AG08395 (cell line): ENCODE measurements at places on chromosomes 3 and 15.

- DNase-seq = no peak
Observed at GRCh38 chr3:36451816-36452215, 71.5 kb downstream of the STAC start.

DNA sequence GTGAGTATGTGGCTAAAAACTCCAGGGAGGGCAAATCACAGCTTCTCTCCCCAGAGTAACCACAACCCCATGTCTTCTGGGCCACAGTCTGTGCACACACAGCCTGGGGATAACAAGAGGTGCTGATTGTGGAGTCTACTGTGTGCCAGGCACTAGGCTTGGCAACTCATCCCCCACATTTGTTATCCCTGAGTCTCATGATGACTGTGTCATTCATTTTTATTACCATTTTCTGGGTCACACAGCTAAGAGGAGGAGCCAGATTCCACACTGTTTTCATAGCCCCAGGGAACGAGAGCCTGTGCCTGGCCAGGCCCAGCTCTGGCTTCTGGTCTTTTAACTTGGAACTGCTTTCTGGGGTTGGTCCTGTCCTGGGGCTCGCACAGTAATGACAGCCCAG lies 34.5 kb downstream of the ESYT3 start:
- DNase-seq = peak; percentile 58

DNA sequence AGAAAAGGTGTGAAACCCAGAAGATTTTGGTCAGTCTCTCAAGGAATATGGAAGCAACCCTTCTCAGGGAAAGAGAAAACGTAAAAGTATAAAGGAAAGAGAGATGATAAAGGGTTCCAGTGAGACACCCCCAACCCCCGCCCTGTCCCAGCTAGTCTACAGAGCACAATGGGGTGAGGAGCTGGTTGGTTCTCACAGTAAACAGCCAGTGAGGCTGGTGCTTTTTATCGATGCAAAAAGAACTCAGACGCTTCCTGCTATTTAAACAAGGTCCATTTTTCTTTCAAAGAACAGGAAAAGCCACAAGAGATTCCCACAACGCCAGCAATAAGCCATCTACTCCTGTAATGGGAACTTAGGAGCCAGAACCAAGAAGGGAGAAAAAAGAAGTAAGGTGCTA lies 65.9 kb downstream of the CHAC1 start:
- no peak for DNase-seq

DNA sequence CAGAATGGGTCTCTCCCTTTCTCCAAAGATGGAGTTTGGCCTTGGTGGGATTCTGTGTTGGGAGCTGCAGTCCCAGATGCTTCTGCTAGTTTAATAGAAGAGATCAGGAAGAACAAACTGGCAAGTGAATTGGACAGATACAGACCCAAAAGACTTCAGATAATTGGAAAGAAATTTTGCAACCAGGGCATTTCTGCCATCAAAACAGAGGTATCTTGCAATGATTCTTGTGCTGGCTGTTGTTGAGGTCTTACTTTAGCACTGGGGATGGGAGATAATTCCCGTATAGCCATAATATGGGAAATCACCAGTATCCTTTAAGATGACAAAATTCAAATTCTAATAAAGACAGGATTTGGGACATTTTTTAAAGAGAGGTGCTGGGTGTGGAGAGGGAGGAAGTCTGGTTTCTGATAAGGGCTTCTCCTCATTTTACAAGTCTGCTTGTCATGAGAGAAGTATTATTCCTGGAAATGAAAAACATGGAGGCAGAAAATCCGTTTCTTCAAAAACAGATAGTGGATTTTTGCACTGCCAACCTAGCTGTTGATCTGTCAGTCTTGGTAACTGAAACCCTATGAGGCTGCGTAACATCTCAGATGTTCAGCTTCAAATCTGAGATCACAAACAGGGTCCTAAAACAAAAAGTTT lies 40.1 kb downstream of the FNDC3B start:
- DNase-seq = no peak

DNA sequence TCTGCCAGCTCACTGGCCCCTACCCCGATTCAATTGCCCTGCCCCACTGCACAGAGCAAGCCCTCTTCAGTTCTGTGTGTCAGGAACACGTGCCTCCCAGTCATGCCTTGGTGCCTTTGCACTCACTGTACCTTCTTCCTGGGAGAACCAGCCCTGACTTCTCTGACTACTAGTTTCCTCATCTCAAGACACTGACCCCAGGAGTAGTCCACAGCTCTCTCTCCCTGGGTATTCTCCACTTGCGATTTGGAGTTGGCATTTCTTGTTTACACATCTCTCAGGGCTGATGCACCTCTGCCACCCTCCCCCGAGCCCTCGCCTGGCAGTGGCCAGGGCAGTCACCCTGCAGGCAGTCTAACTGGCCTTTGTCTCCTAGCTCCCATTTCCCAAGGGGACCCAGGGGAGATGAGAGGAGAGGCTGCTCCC lies 5.7 kb downstream of the CISH start:
- no peak for DNase-seq

GRCh38 chr15:80466543-80466942 lies 62.4 kb downstream of the ARNT2 start:
- DNase-seq = no peak

DNA sequence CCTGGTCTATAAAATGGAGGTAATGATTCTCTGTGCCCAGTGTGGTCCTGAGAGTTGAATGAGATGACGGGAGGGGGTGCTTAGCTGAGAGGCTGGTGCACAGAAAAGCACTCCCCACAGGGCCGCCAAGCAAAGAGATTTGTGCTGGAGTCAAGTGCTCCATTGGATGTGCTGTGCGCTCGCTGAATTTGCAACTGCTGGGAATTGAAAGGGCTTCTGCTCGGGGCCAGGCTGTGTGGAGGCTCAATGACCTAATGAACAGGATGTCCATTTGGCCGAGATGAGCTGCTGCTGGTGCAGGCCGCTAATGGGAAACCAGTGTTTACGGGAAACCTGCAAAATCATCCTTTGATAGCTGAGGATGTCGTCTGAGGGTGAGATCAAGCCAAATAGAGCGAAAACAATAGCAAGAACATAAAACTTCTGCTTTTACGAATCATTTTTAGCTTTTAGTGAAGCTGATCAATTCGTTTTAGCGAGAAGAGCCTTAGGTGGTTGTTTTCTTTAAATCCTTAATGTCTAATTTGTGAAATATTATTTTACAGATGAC lies 211.7 kb downstream of the GABRG3 start:
- DNase-seq = no peak

GRCh38 chr3:50380405-50381085 lies 21.2 kb upstream of the TMEM115 start:
- DNase-seq = no peak

GRCh38 chr15:48515500-48515899 lies 130.0 kb downstream of the FBN1 start:
- no peak for DNase-seq

- no peak for DNase-seq
Observed at GRCh38 chr3:178676942-178677790, 140.9 kb downstream of the KCNMB2 start.

- no peak for DNase-seq
Observed at GRCh38 chr3:40465111-40465407, 7.9 kb downstream of the RPL14 start.

GRCh38 chr3:55244247-55244646 lies 242.9 kb downstream of the WNT5A start:
- DNase-seq = no peak

GRCh38 chr3:194996746-194997145 lies 274.2 kb downstream of the XXYLT1 start:
- DNase-seq = no peak

- DNase-seq = no peak
Observed at GRCh38 chr15:85593809-85594445, 200.8 kb downstream of the KLHL25 start.

- peak; percentile 47 for DNase-seq
Observed at GRCh38 chr3:55486101-55486856, 827 bp downstream of the WNT5A start.

GRCh38 chr3:37795431-37796061 lies 66.1 kb upstream of the CTDSPL start:
- DNase-seq = no peak

GRCh38 chr3:61944726-61945125 lies 383.4 kb downstream of the PTPRG start:
- no peak for DNase-seq

DNA sequence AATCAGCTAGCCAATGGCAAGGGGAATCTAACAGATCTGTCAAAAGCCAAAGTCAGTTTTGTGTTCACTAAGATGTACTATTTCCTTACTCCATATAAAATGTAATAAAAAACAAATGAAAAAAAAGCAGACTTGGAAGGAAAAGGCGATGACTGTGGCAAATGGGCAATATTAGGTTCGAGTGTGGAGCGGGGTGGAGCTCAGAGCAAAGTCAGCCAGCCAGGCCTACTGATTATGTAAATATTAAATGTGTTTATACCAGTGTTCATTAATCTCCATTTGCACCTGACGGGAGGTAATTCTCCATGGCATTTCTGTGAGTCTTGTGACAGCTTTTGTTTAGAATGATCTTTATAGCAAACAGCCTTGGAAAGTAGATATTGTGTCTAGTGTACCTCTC lies 96.2 kb upstream of the KCNMB2 start:
- no peak for DNase-seq

DNA sequence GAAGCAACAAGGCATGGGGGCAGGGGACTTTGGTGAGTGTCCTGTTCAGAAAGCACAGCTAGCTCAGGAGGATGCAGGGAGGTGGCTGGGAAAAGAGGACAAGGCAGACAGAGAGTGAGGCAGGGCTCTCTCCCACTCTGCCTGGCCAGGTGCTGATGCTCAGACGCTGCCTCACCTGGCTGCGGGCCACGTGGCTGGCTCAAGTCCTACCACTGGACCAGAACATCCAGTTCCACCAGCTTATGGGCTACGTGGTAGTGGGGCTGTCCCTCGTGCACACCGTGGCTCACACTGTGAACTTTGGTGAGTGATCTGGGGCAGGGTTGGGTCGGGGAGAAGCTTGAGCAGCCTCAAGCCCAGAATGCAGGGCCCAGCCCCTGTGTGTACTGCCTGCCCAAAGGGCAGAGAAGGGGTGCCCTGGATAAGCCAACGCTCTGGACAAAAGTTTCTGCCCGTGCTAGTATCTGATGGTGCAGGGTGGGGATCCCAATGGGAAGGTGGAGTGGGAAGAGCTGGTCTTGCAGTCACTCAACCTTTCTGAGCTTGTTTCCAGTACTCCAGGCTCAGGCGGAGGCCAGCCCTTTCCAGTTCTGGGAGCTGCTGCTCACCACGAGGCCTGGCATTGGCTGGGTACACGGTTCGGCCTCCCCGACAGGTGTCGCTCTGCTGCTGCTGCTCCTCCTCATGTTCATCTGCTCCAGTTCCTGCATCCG lies 20.9 kb downstream of the NOX5 start:
- no peak for DNase-seq

DNA sequence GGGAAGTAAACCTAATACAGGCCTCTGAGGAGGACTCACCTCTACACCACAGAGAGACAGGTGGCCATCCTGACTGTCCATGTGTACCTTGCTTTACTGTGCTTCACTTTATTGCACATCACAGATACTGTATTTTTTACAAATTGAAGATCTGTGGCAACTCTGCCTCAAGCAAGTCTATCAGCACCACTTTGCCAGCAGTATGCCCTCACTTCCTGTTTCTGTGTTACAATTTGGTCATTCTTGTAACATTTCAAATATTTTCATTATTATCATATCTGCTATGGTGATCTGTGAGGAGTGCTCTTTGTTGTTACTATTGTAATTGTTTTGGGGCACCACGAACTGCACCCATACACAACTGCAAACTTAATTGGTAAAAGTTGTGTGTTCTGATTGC lies 78.0 kb downstream of the BBX start:
- no peak for DNase-seq

GRCh38 chr3:64388886-64389285 lies 163.6 kb upstream of the PRICKLE2 start:
- DNase-seq = no peak

DNA sequence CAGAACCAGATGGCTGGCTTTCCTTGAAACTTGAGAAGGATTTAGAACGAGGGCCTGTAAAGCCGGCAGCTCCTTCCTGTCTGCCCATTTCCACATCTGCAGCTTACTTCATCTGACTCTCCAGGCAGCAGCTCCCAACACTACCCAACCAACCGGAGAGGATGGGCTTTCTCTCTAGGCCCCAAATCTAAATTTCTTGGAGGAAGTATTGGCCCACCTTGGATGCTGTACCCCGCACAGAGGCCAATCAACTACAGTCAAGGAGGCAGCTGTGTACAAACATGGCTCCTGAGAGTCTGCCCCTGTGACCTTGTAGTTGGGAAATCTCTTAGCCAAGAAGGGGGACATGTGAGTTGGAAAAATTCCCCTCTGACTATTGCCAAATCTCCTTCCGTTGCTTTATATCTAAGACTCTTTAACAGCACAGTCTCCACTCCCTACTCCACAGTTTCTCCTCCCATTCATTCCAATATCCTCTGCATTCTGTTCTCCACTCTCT lies 8.0 kb upstream of the ACAP2 start:
- peak; percentile 46 for DNase-seq

- DNase-seq = no peak
Observed at GRCh38 chr3:39104961-39105686, 2.3 kb downstream of the GORASP1 start.

GRCh38 chr15:41866872-41867579 lies 26.8 kb downstream of the SPTBN5 start:
- no peak for DNase-seq

DNA sequence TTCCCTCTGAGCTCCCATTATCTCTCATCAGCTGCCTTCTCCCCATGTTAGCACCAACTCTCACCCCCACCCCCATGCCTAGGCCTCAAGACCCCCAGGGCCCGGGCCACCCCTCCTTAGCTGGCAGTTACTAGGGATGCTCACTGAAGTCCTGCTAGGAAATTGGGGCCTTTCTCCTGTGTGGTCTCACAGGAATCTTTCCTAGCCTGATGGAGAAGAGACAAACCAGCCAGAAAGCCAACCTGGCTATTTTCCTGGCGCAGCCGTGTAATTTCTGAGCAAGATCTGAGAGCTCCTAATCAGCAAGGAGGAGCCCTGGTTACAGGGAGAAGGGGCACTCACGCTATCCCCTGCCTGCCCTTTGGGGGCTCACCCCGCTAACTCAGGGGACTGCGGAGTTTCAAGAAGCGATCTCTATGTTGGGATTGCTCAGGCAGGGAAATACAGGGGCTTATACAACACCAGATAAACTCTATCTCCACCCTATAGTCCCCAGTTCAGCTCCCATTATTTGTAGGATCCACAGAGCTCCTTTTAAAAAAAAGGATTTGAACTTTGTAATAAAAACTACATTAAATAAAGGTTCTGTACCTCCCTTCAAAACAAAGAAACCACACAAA lies 25.2 kb downstream of the NR2F2 start:
- DNase-seq = no peak

GRCh38 chr15:68056097-68056865 lies 2.2 kb downstream of the PIAS1 start:
- DNase-seq = no peak

DNA sequence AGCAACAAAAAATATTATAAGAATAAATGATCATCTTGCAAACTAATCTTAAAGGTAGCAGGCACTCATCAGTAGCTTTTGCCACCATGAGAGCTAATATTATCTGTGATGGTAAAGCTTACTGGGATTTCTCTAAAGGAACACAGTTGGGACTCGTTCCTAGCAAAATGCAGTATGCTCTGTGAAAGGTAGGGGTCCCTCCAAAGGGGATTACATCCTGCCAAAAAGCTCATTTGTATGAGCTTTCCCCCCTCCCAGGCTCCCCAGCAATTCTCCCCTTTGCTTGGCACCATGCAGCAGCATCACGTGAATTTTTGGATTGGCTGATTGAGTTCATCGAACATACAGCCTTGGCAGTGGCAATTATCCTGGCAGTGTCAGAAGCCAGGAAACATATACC lies 361.0 kb upstream of the PLSCR5 start:
- no peak for DNase-seq

- DNase-seq = no peak
Observed at GRCh38 chr3:69930564-69930963, 69.0 kb upstream of the SAMMSON start.
